ENCODE measurements at places on chromosomes 5 and 9.

GRCh38 chr5:174532455-174533453 is 191.6 kb upstream of the MSX2 start:
- no peak for DNase-seq

GRCh38 chr5:171388816-171389168 is 1.1 kb downstream of the NPM1 start:
- no peak for DNase-seq

DNA sequence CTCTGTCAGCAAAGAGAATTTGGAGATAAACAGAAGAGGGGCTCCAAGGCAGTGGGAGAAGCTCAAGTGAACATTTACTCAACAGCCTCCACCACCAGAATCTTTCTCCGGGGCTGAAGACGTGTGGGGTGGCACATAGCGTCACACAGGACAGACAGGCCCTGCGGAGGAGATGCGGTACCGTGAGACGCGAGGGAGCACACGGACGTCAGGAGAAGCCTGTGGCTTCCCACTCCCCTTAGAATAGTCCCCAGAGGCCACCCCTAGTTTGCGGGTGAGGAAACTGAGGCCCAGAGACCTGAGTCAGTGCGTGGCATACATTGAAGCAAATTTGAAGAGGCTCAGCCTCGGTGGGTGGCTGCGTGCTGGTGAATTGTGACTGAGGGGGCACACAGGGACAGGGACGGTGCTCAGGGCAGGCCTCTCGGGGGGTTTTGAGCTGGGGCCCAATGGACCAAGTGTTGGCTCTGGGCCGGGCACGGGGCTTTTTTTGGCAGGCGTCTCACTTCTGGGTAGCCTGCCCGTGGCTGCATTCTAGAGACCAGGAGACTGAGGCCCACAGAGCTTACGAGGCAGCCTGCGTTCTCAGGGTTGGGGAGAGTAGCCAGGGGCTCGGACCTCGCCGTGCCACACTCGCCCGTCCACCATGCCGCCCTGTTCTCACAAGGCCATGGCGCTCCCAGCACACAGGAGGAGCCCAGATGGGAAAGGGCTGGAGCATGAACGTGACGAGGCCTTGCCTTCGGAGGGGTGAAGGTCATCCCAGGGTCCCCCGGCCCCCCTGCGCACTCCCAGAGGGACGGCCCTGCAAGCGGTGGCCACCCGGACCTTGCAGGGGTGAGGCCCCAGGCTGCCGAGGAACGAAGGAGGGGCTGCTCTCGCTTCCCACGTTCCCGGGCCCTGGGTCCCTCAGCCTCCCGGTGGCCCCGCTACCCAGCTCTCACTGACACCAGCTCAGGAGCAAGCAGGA is 220.6 kb downstream of the C9orf50 start:
- DNase-seq: no peak

DNA sequence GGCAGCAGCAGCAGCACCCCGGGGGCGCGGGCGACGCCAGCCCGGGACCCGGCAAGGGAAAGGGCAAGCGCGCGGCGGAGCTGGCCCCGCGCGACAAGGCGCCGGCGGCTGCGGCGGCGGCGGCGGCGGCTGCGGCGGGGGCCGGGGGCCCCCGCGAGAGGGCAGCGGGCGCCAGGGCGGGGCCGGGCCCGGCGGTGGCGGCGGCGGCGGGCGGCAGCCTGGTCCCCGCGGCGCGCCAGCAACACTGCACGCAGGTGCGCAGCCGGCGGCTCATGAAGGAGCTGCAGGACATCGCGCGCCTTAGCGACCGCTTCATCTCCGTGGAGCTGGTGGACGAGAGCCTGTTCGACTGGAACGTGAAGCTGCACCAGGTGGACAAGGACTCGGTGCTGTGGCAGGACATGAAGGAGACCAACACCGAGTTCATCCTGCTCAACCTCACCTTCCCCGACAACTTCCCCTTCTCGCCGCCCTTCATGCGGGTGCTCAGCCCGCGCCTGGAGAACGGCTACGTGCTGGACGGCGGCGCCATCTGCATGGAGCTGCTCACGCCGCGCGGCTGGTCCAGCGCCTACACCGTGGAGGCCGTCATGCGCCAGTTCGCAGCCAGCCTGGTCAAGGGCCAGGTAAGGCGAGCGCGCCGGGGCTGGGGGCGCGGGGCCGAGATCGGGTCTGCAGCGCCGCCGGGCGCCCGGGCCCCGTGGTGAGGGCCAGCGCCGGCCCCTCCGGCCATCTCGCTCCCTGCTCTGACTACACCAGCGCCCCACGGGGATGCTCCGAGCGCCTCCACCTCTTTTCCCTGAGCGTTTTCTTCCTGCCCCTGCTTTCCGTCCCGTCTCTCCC is at the start of gene UBE2QL1:
Gene UBE2QL1 (plus strand): TSS at position 238 of the 843 bp plus-strand sequence. CDS start 35 bp downstream, at position 273.
- DNase-seq: no peak

Data from activated CD8-positive, alpha-beta memory T cell treated with anti-CD3 and anti-CD28 coated beads for 4 hours (primary cell).